Activated naive CD4-positive, alpha-beta T cell treated with anti-CD3 and anti-CD28 coated beads for 36 hours (primary cell): ENCODE measurements at places on chromosomes 6 and 20. TPM values are rescaled to one million over a fixed set of nuclear protein-coding genes. Genes with fewer than 3 reads are reported as not detected.

DNA sequence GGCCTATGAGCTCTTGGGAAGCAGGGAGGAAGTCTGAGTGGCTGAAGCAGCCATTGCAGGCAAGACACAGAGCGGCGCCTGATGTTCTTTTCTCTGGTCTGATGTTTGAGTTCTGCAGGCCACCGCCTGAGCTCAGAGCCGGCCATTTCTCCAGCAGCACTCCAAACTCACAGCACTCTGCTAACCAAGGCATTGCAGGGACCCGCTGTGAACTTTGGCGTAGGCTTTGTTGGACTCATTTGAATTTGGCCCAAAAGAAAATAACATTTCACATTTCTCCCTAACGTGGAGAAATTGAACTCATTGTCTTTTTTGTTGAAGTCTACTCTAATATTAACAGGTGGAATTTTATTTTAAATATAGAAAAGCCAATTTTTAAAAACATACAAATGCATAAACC, 336.1 kb downstream of the FARS2 start:
- no peak for DNase-seq

GRCh38 chr6:90083891-90084290, 189.6 kb downstream of the GJA10 start:
- peak; percentile 54 for DNase-seq

DNA sequence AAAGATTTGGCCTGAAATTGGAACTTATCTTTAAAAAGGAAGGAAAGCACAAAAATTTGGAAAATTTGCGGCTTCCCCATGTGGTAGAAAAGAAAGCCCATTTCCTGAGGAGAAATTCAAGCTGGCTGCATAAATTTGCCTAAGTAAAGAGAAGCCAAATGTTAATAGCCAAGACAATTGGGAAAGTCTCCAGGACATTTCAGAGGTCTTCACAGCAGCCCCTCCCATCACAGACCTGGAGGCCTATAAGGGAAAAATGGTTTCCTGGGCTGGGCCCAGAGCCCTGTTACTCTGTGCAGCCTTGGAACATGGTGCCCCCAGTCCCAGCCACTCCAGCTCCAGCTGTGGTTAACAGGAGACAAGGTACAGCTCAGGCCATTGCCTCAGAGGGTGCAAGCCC, 736.5 kb downstream of the HACE1 start:
- no peak for DNase-seq

DNA sequence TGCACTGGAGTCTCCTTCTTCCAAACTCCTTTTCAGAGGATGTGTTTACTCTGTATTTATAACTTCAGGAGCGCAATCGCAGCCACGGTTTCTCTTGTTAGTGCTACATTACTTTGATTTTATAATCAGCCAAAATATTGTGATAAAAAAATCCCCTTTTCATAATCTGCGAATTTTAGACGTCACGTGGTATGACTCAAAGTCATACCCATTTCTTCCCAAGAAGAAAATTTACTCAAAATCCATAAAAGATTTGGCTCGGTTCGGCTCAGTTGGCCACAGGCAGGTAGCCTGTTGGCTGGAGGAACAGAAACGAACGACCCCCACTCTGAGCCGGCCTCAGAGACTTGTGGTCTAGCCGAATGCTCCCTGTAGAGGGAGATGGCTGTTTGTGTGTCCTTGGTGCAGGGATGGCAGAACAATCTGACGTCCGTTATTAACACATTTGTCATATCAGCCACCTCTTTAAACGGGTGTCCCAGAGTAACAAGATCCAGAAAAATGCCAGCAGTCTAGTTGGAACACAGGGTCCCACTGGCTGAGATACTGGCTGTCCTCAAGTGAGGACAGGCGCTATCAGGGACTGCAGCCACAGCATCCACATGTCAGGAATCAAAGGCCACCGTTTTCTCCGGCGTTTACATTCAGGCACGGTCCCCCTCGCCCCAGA, 247.6 kb downstream of the DLL1 start:
- DNase-seq, result no peak

DNA sequence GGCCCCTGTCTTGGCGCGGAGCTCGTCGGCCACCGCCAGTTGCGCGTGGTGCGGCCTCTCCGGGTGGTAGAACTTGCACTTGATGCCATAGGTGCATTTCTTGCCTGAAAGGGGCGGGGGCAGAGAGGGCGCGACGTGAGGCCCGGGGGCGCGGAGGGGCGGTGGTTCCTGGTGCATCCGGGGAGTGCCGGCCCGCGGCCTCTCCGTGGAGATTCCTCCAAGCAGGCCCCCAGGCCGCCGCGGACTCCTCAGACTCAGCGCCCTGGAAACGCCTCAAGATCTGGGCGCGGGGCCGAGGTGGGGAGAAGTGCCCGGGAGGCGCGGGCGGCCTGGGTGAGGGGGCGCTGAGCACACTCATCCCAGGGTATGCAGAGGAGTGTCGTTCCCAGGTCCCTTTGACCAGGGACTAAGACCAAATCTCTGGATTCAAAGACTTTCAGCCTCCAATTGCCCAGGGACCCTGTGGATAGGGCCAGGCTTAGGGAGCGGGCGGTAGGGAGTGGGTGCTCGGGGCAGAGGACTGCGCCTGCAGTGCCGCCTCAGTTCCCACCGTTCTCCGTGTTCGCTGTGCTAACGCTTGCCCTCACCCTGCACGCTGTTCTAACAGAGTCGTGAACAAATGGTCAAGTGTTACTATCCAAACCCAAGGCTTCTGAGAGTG, 33.3 kb downstream of the ZC3H12D start:
- DNase-seq, result peak; percentile 53

DNA sequence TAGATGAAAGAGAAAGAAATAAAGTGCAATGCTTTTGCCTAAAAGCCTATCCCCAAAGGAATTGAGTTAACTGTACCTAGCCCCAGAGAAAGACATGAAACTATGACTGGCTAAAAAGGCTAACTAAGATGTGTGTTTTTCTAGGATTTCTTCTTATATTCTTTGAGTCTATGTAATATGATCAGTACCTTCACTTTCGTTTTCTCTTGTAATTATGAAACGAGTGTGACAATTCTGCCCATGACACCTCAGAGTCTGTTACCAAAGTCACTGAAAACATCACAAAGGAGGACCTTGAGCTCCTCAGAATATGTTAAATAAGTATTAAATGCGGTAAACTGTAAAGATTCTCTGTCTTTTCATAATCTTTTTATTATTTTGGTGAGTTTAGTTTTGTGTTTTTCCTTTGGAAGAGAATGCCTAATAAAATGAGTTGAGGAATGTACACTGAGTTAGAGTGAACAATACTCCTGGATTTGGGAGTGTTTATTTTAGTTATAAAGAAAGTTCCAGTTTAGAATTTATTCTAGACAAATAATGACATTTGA, 141.3 kb downstream of the FUT9 start:
- DNase-seq, result no peak

- DNase-seq, result no peak
Measured at GRCh38 chr6:25498505-25498904, 153.5 kb upstream of the SCGN start.

- no peak for DNase-seq
Measured at GRCh38 chr6:150196942-150197745, 54.3 kb downstream of the PPP1R14C start.

- peak; percentile 12 for DNase-seq
Measured at GRCh38 chr6:158939255-158940159, 60.5 kb downstream of the RSPH3 start.

DNA sequence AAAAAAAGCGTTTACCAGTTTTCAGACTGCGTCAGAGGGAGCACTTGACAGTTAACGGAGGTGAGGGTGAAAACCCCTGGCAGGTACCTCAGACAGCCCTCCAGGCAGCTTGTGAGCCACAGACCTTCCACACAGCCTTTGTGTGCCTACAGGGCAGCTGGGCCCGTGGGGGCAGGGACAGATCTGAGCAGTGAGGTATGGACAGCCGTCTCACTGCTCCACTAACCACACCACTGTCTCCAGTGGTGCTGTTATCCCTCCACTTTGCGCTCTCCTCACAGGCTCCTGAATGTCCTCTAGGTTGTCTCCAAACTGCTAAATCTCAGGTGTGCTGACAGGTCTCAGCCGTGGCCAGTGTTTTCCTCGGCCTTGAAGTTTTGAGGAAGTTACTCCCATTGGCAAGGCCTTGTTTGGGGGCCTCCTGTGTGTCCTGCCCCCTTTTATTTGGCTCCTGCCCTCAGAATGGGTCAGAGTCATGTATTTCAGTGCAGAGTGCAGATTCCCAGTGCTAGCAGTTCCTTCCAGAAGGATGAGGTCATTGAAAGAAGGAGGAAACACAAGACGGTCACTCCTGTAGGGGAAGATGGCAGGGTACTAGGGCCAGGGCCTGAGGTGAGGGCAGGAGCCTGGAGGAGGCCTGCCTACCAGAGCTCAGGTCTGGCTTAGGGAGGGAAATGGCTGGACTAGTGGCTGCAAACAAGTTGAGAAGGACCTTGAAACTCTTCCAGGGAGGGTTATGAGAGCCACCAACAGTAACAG, 11.8 kb downstream of the GFRA4 start:
- DNase-seq, result no peak

DNA sequence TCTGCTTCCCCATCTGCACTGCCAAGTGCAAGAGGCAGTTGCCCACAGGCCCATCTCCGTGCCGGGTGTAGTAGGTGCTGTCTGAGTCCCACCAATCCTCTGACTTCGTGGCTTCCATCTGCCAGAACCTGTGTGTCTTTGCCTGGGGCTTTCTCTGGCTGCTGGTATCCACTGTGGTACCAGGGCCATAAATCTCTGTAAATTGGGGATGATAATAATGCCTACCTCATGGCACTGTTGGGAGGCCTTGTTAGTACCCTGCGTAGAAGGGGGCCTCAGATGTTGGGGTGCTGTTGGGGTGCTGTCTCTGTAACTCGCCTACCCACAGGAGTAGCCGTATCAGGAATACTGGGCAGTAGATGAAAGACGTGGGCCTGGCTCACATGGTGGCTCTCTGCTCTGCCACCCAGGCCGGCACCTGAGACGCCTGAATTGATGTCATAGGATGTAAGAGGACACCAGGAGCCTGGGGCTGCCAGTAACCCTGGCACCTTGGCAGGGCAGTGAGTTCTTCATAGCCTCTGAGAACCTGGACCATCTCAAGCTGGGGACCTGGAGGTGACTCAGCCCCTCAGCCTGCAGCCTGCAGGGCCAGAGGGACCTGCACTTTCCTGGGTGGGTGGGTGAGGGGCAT, 94.1 kb upstream of the RNF24 start:
- DNase-seq, result no peak

DNA sequence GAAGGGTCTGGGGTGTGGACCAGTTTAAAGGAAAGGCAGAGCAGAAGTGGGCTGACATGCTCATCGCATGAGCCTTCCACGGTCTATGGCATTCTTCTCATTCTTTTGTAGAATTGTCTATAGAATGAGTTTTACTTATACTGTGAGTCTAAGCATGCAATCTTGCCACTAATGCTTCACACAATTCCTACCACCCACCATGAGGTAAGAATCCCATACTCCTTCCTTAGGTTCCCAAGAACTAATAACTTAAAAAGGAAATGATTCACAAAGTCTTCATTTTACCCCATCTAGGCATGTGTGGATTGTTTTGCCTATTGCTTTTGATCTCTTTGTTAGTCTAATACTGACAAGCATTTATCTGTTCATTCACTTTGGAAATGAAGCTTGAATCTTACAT, 195.2 kb downstream of the LY86 start:
- no peak for DNase-seq

- no peak for DNase-seq
Measured at GRCh38 chr6:153024709-153025017, 22.2 kb upstream of the MTRF1L start.

DNA sequence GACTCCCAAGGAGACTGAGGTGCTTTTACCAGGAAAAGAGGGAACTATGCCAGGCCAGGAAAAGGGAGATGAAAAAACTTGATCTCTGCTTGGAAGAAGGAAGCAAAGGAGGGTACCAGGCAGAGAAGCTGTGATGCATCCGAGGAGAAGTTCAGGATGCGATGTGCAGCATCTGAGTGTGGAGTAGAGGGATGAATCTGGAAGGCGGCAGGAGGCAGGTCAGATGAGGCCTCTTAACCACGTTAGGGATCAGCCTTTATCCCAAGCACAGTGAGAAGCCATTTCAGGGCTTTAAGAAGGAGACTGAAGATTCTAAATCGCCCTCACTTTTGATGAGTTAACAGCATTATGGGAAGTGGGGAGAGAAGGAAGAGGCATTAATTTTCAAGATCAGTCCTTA, 44.9 kb upstream of the EYA2 start:
- no peak for DNase-seq

DNA sequence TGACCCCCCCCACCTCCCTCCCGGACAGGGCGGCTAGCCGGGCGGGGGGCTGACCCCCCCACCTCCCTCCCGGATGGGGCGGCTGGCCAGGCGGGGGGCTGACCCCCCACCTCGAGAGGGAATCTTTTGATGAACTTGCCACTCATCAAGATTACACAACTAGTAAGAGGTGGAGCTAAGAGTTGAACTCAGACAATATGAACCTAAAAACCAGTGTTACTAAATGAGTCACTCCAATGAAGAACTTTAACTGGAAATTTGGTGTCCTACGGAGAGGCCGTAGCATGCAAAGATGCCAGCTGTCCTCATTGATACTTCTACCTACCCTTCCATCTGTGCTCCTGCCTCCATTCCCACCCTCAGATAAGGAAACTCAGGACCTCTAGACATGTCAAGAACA, 42.8 kb downstream of the PFDN4 start:
- no peak for DNase-seq

DNA sequence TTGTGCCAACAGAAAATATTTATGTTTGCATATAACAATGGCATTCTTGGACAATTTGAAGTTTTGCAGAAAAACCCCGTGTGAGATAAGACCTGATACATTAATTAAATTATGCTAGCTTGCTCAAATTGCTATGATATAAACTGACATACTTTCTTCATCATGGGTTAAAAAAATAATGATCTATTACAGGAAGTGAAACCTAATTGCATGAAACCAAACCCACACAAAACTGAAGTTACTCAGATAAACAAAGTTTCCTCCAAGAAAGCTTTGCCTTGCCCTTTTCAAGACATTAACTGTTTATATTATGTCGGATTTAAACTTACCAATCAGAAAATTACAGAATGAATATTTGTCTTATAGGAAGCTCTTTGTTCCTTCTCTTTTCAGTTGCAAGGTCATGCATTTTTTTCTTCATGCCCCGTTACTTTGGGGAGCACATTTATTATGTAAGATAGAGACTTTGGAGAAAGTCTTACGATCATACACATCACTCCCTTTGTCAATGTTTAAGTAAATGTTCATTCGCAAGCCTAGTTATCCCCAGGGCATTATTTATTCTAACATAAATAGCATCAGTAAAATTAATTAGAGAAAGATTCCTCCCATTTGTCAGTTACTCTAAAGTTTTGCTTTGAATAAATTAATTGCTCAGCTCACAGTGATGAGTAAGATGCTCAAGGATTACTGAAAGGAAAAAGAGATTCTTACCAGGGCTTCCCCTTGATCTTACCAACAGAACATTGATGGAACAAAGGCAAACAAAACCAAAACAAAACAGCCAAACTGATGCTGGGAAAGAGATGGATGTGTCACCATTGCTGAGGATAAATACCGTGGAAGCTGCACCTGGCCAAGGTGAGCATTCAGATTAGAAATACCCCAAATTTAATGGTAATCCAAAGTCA, 14.8 kb upstream of the TMEM244 start:
- DNase-seq, result no peak

- DNase-seq, result no peak
Measured at GRCh38 chr6:21279619-21280018, 313.9 kb upstream of the SOX4 start.

The OVOL2 gene
- total RNA-seq, result not detected

The CALHM6 gene
- total RNA-seq, result 3.4 TPM

The PHACTR3 gene
- not detected for total RNA-seq

The PGC gene
- total RNA-seq, result not detected

The RCAN2 gene
- 0.37 TPM for total RNA-seq

The BCAS1 gene
- total RNA-seq, result 0.05 TPM

The METTL24 gene
- total RNA-seq, result not detected

The CGA gene
- not detected for total RNA-seq

The TBX18 gene
- not detected for total RNA-seq
